ENCODE measurements at places on chromosomes 4 and X.
A peak's percentile ranks its signal among the peaks of the same experiment; 100 is the strongest.

GRCh38 chrX:68429216-68429615 is 4.1 kb downstream of the OPHN1 start:
- DNase-seq: no peak

DNA sequence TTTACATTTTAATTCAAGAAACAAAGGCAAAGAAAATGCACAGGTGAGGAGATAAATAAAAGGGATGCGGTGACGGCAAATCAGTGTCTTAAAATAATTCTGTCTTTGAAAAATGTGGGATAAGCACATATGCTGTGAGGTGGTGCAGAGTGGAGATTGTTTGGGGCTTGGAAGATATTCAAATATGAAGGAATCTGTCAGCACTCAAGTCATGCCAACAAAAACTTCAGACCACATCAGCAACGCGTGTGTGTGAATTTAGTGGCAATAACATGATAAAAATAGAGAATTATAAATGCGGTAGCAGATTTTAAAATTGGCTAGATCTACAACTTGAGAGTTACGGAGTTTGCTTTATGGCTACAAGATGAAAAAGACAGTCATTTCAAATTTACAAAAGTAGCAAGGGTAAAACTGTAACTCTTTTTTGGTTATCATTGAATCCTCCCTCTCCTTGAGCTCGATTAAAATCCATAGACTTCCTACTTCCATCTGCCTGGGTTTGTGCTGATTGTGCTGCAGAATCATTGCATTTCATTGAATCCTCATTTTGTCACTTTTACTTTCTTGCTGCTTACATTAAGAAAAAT is 71.5 kb upstream of the VCX2 start:
- no peak for DNase-seq

GRCh38 chr4:55838952-55839351 is 14.5 kb upstream of the EXOC1 start:
- no peak for DNase-seq

- peak; percentile 45 for DNase-seq
Measured at GRCh38 chrX:47644557-47645091, 5.7 kb downstream of the ELK1 start.

GRCh38 chrX:147899379-147900114 is 12.2 kb upstream of the FMR1 start:
- no peak for DNase-seq
